Occipital lobe (tissue), 3 donors: ENCODE measurements at places on chromosomes 6 and 20. TPM values are rescaled to one million over a fixed set of nuclear protein-coding genes. Genes with fewer than 3 reads are reported as not detected.
A peak's percentile ranks its signal among the peaks of the same experiment; 100 is the strongest.

DNA sequence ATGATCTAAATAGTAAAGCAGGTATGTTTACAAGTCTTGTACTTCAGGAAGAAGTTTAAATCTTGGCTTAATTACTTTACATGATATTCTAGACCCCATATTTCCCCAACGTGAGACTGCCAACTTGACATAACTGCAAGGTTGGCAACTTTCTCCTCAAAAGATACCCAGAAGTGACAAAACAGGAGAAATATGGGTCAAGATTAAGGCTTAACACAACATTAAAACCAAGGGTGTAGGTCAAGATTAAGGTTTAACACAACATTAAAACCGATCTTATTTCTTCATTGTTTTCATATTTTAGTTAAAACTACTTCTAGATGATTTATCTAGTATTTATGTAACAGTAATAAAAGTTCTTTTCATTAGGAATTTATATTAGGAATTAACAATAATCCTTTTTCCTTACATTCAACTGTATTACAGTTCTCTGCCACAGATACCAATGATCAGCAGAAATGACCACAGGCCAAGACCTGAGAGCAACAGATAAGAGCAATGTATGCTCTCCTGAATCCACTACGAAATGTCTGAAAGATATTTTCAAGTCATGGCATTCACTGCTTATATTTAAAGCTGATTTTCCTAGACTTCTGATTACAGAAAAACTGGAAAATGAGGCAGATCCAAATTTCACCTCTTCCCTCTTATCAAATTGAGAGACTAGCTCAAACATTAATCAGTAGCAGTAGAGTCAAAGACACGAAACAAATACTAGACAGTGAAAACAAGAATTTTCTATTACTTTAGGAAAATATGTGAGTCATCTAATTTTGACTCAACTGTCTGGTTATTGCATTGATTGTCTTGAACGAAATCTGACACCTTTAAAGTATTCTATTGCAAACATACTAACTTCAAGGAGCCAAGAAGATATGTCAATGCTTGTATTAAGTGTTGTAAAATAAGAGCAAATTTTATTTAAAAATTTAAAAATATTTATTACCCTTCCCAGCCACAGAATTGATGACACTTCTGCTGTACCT is 72.3 kb downstream of the RNGTT start:
- no peak for DNase-seq

The CFAP61 gene
- total RNA-seq, result 3.1 TPM

GRCh38 chr20:55437798-55438415 is 567.4 kb downstream of the CBLN4 start:
- DNase-seq, result peak; percentile 17

GRCh38 chr6:10031617-10032016 is 383.3 kb downstream of the TFAP2A start:
- DNase-seq, result no peak

DNA sequence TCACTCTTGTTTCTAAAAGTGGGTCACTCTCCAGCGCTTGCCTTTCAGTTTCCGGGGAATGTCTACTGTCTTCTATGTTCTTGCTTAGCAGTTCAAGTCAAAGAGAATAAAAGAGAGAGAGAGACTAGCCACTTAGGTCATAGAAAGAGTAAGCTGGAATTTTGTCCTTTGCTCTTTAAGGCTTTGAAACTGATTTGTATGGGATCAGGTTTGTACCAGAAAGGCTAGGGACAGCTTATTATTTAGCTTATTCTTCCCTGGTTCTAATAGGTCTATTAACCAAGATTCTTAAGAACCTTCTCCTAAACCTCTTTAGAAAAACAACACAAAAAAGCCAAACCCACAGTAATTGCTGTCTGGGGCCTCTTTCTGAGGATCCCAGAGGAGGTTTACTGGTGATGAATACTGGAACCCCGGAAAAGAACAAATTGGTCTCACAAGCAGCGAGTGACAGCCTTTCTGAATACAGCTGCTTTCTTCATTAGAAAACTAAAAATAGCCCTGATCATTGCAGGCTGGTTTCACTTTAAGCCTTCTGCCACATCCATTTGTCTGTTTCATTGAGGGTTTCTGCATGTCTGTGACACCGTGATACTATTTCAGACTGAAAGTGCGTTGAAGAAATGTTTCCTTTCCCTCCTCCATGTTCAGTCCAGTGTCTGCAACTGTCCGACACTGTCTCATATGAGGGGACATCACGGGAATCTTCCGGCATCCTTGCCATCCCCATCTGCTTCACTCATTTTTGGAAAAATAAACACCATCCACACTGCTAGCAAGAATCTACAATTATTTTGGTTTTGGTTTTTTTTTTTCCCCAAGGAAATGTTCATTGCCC is 75.1 kb upstream of the ATXN1 start:
- no peak for DNase-seq

The ULBP1 gene
- total RNA-seq, result 3.9 TPM

The NRSN1 gene
- total RNA-seq, result 27.9 TPM

- DNase-seq, result no peak
Measured at GRCh38 chr6:89037141-89037900, 43.2 kb upstream of the PNRC1 start.

- DNase-seq, result no peak
Measured at GRCh38 chr6:167471548-167471930, 146.7 kb downstream of the TTLL2 start.

GRCh38 chr6:151224076-151224475 is 15.7 kb upstream of the AKAP12 start:
- no peak for DNase-seq

DNA sequence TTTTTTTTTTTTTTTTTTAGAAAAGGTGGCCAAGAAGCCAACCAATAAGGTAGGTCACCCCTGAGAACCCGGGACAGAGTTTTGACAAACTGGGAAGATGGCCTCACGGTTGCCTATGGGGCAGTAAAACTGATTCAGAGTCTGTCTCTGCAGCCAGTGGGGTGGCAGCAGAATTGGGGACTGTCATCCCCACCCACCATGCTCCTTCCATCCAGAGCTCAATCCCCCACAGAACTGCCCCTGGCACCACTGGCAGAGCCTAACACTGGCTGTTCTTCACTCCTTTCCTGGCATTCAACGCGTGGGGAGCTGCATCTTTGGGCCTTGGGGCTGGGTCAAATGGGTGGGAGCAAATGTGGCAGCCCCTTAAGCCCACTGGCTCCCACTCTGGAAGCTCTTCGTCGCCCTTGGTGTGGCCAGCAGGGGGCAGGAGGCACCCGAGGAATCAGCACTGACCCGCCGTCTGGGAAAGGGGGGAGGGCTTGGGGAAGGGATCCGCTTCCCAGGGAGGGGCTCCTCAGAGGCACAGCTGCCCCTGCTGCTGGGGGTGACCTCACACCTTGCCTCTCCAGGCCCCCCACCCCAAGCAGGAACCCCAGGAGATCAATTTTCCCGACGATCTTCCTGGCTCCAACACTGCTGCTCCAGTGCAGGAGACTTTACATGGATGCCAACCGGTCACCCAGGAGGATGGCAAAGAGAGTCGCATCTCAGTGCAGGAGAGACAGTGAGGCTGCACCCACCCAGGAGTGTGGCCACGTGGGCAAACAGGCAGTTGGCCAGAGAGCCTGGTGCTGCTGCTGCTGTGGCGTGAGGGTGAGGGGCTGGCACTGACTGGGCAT is 10.4 kb downstream of the CD40 start:
- peak; percentile 12 for DNase-seq

DNA sequence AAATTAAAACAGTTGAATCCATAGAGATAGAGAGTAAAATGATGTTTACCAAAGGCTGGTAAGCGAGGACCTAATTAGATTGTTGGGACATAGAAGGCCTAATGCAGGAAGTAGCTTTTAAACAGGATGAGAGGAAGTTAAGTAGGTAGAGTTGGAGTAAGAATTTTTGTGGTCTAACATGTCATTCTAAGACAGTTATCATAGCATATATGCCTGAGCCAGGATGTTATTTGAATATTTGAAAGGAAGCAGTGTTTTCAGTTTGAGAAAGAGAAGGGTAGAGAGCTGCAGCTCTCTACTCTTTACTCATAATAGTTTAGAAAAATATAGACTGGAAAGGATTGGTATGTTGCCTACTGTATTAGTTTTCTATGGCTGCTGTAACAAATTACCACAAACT is 121.6 kb downstream of the MEI4 start:
- DNase-seq, result no peak

The NAA20 gene
- total RNA-seq, result 50.5 TPM

The RBM12 gene
- total RNA-seq, result 108 TPM
